Right ventricle myocardium inferior (tissue), 1 donor: ENCODE measurements at places on chromosomes 2 and 18.

DNA sequence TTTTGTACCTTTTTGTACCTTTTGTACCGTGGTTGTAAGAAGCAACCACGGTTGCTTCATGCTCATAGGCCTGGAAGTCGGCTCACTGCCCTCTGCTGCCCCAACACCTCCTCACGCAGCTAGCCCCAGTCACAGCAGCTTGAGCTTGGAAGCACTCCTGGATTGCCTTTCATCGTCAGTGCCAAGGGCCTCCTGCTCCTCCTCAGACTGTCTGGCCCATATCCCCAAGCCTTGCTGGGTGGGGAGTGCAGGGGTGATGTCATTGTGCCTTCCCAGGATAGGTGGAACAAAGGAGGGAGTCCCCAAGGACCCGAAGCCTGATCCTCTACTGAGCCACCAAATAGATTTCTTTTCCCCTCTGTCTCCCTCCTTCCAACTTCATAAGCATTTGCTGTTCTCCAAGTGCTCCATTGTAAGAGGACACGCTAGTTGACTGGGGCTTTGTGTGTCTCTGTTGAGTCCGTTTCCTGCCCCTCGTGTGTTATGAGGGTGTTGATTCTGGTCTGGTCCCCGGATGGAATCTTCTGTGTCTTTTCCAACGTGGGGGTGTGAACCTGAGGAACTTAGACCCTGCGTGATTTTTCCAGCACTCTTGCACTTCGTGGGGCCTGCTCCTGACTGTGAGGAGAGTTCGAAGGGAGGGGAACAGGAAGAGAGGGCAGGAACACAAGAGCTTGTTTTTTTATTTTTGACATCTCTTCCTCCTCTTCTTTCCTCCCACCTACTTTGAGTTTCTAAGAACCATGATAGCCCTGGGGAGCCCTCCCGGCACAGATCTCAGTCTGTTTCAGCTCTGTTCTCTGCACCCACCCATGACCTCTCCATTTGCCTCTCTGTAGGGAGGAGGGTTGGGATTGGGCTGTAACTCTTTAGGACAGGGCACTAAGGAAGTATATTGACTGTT, 127.2 kb upstream of the EML6 start:
- no peak for DNase-seq

- DNase-seq, result no peak
These were observed 206.9 kb upstream of the SPRED2 start for GRCh38 chr2:65639156-65639864.

GRCh38 chr2:223846515-223846914, 9.1 kb upstream of the AP1S3 start:
- DNase-seq, result no peak

GRCh38 chr2:227117027-227117426, 47.0 kb downstream of the COL4A4 start:
- no peak for DNase-seq

- DNase-seq, result no peak
These were observed 304.7 kb downstream of the FBXO15 start for GRCh38 chr18:73842795-73843394.

DNA sequence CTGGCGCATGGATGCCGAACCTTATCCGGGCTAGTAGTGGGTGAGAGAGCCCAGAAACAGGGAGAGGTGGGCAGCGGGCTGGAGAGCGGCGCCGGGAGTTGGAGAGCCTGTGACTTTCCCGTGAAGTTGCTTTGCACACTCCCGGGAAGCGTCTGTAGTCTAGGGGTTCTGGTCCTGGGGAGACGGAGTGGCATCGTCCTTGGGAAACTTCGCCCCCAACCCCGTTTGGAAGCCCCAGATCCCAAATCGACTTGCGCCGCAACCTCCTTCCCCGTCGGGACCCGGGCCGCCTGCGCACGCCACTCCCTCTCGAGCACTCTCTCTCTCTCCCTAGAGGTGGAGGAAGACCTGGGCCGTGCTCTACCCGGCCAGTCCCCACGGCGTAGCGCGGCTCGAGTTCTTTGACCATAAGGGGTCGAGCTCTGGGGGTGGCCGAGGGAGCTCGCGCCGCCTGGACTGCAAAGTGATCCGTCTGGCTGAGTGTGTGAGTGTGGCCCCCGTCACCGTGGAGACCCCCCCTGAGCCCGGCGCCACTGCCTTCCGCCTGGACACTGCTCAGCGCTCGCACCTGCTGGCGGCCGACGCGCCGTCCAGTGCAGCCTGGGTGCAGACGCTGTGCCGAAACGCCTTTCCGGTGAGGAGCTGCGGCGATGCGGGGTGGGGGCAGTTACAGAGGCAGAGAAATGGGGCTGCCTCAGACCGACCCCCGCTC, 456 bp downstream of the DOK1 start:
- peak; percentile 90 for DNase-seq

DNA sequence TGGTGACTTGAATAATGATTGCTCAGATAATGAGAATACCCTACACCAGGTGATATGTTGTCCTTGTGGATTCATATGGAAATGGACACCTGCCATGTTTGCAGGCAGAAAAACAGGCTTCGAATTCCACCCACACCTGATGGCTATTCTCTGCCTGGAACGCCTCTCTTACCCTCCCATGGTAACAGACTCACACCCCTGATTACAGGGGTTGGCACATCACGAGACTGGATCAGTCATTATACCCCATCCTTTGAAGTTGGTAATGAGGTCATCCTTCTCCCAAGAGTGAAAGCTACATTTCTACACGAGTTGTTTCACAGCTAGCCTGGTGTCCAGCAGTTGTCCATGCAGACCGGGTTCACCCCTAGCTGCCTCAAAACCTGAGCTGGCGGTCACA, 71.4 kb upstream of the MBOAT2 start:
- no peak for DNase-seq

DNA sequence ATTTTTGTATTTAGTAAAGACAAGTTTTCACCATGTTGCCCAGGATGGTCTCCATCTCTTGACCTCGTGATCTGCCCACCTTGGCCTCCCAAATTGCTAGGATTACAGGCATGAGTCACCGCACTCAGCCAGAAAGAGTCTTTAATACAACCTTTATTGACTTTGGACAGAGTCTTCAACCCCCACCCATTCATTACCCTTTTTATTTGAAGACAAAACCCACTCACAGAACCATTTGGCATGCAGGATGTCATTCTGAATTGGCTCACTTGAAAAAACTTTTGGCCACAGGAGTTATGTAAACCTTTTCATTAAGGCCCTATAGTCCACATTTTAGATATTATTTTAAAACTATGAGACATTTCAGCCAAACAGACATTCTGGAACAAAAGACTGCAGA, 217.9 kb upstream of the RND3 start:
- no peak for DNase-seq

DNA sequence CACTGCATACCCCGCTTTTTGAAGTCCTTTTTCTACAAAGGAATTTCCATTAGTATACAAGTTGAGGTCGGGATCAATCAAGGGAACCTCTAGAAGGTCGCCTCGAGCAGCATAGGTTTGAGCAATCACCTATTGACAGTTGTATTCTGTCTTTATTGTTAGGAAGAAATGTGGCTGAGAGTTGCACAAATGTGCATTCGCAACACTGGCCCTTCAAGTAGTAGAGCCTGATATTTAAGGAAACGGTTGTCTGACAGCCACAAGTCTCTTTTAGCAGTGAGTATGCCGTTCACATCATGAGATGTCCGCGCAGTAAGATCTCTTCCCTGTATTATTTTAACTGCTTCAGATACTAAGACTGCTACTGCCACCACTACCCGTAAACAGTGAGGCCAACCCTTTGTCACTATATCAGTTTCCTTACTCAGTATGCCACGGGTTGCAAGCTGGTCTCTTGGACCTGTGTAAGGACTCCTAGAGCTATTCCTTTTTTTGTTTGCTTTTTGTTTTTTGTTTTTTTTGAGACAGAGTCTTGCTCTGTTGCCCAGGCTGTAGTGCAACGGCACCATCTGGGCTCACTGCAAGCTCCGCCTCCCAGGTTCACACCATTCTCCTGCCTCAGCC, 10.0 kb upstream of the STARD7 start:
- no peak for DNase-seq

DNA sequence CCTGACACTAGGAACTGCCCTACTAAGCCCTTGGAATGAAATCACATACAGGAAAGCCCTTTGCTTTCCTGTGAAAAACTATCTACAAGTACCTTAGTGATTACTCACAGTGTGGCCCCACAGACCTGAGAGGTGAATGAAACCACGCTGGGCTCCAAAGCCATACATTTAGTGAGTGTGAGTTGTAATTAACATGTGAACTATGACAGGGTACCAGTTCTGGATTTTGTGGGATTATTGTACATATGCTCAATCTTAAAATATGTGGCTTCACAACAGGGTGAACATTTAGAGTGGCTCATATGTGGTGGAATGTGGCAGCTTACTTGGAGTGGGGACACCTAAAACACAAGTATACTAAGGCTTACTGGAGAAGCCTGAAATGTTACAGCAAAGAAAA, 12.3 kb downstream of the KCTD1 start:
- no peak for DNase-seq

DNA sequence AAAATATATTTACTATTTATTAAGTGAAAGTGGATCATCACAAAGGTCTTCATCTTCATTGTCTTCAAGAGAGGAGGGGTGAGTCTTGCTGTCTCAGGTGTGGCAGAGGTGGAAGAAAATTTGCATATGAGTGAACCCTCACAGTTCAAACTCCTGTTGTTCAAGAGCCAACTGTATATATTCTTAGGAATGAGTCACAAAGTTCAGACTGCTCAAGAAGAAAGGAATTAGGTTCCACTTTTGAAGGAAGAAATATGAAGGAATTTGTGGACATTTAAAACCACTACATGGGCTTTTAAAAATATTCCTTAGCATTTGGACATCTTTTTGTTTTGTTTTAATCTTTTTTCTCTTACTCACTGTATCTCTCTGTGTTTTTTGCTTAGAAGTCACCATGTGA, 212.6 kb downstream of the INSIG2 start:
- no peak for DNase-seq

GRCh38 chr2:234483568-234484251, 13.2 kb downstream of the ARL4C start:
- DNase-seq, result no peak

GRCh38 chr2:46045888-46046287, 251.3 kb upstream of the EPAS1 start:
- DNase-seq, result no peak

DNA sequence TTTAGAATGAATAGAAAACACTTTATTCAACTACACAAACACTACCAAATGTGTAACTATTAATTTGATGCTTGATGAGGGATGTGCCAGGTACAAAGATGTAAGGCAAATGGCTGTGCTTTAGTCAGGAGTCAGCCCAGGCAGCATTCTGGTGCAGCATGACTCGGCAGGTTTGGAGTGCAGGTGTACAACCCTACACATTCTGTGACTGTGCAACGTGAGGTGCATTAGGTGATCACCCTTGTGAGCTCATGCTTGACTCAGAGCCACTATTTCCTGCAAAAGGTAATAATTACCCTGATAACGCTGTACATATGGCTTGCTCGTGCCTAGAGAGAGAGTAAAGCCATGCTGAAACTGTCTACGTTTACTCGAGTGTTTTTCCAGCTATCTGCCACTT, 288.7 kb upstream of the DSEL start:
- DNase-seq, result no peak

GRCh38 chr2:117065912-117066311, 748.6 kb upstream of the DDX18 start:
- no peak for DNase-seq

- DNase-seq, result no peak
These were observed 108.8 kb downstream of the ACKR3 start for GRCh38 chr2:236678307-236678975.

DNA sequence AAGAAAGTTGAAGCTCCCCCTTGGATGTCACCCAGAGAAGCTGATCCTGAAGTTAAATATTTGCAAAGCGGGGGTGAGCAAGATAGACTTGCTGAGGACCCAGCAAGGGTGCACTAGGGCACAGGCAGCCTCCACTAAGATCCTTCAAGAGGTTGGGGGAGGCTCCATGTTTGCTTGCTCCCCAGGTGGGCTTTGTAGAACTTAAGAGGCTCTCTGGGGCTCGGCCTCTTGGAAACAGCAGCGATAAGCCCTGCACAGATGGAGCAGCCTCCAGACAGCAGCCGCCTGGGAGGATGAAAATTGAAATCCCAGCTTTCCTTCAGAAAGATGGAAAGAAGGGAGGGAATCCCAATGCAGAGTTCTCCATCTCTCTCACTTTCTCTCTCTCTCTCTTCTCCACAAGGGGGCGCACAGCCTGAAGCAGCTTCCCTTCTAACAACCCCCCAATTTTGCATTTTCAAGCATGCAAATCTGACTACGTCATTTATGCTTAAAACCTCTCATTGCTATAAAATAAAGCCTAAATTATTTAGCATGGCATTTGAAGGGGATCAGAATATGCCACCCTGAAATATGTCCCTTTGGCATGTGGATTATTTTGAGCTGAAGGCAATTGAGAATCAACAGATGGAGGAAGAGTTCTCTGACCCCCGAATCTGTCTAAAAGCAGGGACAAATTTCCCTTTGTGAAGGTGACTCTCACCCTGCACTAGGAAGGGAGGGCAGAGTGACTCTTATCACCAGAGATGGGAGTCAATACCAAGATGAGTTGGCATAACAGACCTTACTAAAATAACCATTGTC, 185.7 kb upstream of the KLHL29 start:
- DNase-seq, result no peak

DNA sequence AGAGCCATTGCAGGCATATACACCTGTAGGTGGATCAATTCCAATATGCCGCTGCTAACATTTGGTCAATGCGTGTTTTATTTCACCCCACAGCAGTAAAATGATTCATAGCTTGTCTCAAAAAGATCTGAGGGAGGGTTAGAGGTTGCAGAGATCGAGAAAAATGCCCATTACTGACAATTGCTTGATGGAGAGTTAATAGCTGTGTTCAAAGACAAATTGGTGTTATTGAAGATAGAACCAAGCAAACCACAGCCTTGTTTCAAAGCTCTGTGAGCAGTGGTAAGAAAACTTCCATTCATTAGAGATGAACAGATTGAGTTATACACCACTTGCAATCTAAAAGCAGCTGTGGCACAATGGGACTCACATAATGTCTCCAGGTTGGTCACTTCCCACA, 95.4 kb downstream of the KCNE4 start:
- no peak for DNase-seq

- no peak for DNase-seq
These were observed 19.2 kb downstream of the CDC42EP3 start for GRCh38 chr2:37652199-37652640.

GRCh38 chr18:65567372-65567771, 183.4 kb upstream of the CDH7 start:
- no peak for DNase-seq

DNA sequence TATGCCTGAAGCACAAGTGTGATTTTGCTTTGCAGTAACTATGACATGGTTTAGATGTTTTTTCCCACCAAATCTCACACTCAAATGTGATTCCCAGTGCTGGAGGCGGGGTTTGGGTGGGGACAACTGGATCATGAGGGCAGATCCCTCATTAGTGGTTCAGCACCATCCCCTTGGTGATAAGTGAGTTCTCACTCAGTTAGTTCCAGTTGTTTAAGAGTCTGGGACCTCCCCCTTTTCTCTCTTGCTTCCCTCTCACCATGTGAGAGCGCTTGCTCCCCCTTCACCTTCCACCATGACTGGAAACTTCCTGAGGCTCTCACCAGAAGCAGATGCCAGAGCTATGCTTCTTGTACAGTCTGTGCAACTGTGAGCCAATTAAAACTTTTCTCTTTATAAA, 102.9 kb downstream of the NBAS start:
- no peak for DNase-seq

- DNase-seq, result peak; percentile 55
These were observed 29.3 kb downstream of the HS1BP3 start for GRCh38 chr2:20621366-20622295.

GRCh38 chr2:61910603-61911002, 5.1 kb downstream of the COMMD1 start:
- no peak for DNase-seq

GRCh38 chr2:101577173-101577572, 102.3 kb upstream of the RFX8 start:
- no peak for DNase-seq

- no peak for DNase-seq
These were observed 46.5 kb downstream of the RAB10 start for GRCh38 chr2:26080356-26080755.
